ENCODE measurements at places on chromosomes 16 and 17.
A peak's percentile ranks its signal among the peaks of the same experiment; 100 is the strongest.

DNA sequence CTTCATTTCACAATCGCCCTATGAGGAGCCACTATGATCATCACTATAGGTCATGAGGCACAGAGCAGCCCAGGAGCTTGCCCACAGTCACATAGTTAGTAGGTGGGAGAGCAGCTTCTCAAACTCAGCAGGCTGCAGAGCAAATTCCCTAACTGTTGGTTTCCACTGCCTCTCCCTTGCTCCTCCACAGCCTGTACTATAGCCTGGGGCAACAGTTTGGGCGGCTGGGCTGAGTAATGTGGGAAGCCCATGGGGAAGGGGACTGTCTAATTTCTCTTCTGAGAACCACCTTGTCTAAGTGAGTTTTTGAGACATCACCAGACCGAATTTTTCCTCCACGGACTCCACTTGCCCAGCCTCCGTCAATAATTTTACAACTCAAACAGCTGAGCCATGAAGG lies 73.4 kb upstream of the GPR139 start:
- DNase-seq = no peak

DNA sequence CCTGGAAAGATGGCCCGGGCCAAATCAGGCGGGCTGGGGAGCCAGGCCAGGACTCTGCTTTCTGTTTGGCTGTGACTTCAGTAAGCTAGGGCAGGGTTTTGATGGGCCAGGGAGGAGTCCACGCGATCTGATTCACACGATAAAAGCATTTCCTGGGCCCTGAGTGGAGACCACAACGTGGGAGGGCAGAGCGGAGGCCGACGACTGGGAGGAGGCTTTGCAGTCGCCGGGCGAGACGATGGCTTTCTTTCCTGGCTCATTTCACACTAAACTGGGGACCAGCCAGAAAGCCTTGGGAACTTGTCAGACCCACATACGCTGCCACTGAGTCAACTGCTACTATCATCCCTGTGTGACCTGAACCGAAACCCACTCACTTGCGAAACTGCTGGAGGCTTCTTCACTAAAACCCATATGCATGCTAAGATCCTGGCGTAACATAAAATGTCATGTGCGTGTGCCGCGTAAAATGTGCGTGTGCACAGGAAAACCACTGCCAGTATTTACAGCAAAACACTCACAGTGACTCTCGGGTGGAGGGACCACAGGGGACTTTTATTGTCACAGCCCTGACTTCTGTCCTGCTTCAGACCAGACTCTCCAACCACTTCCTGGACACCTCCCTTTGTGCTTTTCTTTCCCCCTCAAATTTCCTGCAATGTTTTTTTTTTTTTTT lies 14.2 kb upstream of the RHBDF2 start:
- DNase-seq = peak; percentile 70

GRCh38 chr16:27644165-27644564 lies 94.2 kb downstream of the KATNIP start:
- no peak for DNase-seq

DNA sequence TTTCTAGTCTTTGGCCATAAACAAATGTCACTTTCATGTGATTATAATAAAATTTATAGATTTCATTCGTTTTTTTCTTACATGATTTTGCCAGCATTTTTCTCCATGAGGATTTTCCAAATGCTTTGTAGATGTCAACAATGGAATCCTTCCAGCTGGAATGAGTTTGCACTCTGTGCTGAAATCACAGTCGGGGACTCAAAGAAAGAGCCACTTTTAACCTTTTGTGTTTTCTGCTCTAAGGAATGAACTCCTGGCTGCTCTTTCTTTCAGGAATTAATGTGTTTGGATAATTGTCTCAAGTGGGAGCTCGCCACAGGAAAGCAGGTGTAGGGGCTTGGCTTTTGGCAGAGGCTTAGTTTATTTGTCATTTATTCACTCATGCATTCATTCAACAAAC lies 372.3 kb upstream of the SALL1 start:
- no peak for DNase-seq

GRCh38 chr17:3685174-3685573 lies 10.8 kb downstream of the P2RX5 start:
- DNase-seq = no peak

- DNase-seq = no peak
These were observed 60.6 kb downstream of the SCNN1B start for GRCh38 chr16:23362460-23363317.

- DNase-seq = no peak
These were observed 28.3 kb upstream of the BHLHA9 start for GRCh38 chr17:1241929-1242328.

GRCh38 chr16:2180962-2181923 lies 15.2 kb downstream of the CASKIN1 start:
- DNase-seq = no peak

GRCh38 chr16:69932691-69933392 lies 18.3 kb upstream of the CLEC18A start:
- no peak for DNase-seq

- DNase-seq = no peak
These were observed 73.2 kb downstream of the RBFOX3 start for GRCh38 chr17:79537686-79538085.

- DNase-seq = no peak
These were observed 757.2 kb upstream of the SOX9 start for GRCh38 chr17:71363661-71364060.

DNA sequence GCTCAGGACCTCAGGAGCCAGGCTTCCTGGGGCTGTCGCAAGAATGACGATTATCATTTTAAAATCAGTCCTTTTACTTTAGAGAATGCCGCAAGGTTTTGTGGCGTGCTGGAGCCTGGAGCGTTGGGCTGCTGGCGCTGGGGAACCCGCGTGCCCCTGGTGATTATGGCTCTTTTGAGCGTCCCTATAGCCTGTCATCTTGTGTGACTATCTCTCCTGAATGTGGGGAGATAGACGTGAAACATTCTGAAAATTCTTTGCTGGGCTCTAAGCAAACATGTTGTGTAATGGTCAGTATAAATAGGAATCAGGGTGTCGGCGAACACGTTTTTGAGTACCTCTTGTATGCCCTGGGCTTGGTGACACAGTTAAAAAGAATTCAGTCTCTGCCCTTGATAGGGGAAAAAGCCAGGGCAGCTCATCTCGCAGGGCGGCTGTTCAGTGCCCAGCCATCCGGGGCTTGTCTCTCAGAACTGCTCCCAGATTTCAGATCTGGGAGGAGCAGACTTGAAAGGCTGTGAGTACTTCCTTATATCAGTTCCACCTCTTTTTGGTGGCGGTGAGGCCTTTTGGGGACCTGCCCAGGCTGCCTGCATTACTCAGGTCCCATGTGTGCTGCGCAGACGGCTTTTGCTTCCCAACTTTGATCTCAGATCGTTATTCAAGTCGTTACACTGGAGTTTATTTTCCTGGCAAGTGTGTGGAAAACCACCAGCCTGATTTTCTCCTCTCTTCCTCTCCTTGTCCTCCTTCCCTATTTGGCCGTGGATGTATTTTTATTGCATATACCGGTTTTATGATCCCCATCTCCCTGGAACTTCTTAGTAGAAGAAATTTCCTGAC lies 973 bp downstream of the SLC7A6 start:
- DNase-seq = peak; percentile 45

DNA sequence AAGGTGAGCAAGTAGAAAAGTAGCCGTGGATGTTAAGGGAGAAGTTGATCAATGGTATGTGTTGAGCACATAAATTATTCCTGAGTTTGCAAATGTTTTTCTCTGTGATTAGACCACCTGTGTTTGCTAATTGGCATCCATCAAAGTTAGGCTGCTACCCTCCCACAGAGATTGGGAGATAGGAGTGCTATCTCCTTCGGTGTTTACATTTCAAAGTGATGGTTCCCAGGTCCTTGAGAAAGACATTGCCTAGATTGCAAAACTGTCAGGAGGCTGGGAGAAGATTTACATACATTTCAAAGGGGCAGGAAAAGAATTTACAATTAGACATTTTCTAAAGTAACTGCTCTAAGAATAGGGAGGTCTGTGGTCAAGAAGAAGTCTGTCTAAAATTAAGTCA lies 54.3 kb upstream of the CNTNAP4 start:
- no peak for DNase-seq

GRCh38 chr16:12484972-12485371 lies 318.7 kb downstream of the CPPED1 start:
- no peak for DNase-seq

Data from stimulated activated CD4-positive, alpha-beta T cell treated with anti-CD3 and anti-CD28 coated beads, Interleukin-12 subunit alpha, Interleukin-12 subunit beta, amount 100 ng/mL, for 24 hours (primary cell).